B cell (primary cell): ENCODE measurements at places on chromosomes 16 and 17. TPM values are rescaled to one million over a fixed set of nuclear protein-coding genes. Genes with fewer than 3 reads are reported as not detected.

CCDC40 gene
- total RNA-seq: 1.9 and 3.2 TPM in 2 replicates

CDK5R1 gene
- 6.2 and 7.2 TPM in 2 replicates for total RNA-seq

DNA sequence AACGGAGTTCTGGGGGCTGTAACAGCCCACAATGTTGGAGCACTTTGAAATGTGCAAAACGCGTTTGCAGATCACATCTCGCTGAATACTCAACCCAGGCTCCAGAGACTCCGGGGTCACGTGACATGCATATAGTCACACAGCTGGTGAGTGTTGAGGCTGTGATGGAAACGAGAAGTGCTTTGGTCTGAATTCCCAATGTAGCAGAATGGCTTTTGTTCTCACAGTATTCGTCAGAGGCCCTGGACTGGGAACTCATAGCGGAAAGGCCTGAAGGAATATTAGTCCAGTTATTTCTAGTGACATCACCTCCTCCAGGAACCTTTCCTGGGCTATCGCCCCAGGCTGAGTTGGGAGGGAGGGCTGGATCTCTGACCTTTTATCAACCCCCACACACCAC, 95.8 kb upstream of the CRHR1 start:
- no peak for DNase-seq

DNA sequence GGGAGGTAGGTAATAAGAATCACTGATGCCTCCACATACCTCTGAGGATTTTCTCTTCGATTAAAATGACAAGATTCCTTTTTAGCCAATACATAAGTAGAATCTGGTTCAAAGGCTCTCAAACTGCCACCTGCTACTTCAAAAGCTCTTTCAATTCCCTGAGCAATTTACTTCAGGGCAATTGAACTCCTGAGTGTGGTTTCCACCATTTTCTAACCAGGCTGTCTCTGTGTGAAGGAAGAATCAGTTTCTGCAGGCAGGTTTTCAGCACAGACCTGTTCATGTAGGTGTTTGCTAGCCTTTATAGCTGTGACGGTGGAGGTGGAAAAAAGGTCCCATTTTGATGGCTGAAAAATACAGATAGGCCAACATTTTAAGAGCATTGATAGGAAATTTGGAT, 18.2 kb upstream of the HS3ST3B1 start:
- DNase-seq: no peak

DNA sequence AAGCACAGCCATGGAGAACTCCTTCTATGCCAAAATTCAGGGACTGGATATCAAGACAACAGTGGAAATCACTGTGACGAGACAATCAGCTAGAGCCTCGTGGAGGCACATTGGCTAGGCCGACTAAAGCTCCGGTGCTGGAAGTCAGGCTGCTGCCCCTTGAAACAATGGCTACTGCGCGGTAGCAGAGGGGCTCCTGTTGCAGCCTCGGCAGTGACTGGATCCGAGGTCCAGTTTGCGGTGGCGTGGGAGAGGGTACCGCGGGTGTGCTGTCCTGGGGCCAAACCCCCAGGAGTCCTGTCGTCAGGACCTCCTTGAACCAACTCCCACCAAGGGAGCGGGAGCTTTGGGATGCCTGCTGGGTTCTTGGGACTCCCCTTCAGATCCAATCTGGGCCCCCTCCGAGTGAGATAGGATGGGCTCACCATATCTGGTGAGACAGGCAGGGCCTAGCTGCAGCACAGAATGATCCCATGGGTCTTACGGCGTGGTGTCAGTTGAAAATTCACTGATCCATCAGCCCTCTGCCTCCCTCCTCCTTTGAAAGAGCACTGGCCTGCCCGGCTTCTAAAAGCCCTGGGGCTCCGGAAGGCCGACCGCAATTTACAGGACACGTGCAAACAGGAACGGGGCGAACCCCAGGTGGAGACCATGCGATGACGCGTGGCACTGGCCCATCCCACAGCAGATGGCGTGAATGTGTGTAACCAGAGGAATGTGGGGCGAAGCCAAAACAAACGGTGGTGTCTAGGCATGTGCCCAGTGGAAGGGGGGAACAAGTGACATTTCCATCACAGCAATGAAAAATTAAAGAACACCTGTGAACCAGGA, 15.8 kb upstream of the KCNJ18 start:
- no peak for DNase-seq

DNA sequence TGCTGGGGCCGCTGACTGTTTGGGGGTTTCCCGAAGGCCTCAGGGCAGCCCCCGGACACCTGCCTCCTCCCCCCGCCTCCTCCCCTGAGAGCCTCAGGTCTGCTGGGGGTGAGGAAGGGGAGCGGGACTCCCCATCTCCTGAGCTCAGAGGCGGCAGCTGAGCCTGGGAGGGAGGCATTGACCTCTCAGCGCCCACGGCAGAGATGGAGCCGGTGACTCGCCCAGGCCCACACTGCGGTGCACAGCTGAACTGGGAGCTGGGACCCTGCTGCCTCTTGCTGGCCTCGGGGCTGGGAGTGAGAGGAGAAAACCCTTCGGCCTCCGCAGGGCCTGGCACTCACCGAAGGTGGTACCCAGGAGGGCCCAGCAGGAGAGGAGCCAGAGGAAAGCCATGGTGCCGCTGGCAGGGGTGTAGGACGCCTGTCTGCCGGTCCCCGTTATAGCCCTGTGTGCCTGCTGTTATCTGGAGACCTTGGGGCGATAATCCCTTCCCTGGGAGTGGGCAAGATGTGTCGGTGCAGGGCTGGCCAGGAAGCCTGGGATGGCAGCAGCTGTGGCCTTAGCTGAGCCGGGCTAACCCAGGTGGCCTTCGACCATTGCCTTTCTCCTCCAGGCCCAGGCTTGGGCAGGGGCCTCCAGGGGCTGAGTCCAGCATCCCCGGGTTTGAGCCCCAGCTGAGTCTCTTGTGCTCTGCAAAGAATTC, at the start of gene CTRB2:
TSS of gene CTRB2 (minus strand) at position 413 of the 703 bp plus-strand sequence. CDS start at position 393, 20 bp downstream.
- DNase-seq: no peak

SDR42E2 gene
- total RNA-seq: 0.27 and 0.62 TPM in 2 replicates
